ENCODE measurements at places on chromosomes 7 and 10.

GRCh38 chr10:130809761-130810515 is 501.6 kb downstream of the TCERG1L start:
- DNase-seq, result no peak

- no peak for DNase-seq
Measured at GRCh38 chr7:66352071-66352470, 146.9 kb downstream of the TPST1 start.

DNA sequence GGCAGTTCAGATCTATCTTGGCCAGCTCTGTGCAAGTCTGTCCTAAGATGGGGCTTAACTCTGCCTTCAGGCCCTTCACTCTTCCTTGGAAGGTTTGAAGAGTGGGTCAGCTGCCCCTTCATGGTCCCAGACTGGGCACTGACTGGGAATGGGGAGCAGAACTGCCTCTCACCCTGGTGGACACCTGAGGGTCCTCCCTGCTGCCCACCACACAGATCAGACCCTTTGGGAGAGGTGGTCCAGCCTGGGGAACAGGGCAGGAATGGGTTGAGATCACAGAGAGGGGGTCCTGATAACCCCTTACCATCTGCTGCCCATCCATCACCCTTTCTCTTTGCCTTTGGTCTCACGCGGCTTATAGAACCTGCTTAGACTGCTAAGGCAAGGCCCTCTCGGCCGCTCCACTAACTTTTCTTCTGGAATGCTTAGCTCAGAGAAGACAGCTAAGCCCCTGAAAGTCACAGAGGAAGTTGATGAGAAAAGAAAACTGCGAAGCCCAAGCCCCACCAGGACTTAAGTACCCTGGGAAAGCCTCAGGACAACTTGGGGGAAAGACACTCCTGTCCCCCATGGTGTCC is 402 bp upstream of the CDHR1 start:
- no peak for DNase-seq

GRCh38 chr10:102597131-102597991 is 46.9 kb upstream of the TRIM8 start:
- DNase-seq, result no peak
